ENCODE measurements at places on chromosomes 13 and 19.

DNA sequence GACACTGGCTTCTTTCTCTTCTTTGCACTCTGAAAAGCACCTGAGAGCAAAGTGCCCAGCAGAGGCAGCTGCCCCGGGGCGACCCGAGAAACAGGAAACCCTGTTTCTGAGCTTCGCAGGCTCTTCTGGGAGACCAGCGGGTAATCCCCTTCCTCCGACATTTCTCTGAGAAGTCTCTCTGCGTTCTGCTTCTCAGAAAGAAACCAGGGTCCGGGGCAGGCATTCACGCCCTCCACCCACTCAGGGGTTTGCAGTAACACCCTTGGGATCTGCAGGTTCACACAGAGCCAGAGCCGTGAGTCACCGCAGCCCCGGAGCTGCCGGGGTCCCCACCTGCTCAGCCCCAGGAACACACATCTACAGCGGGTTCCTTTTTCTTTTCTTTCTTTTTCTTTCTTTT lies 86.0 kb downstream of the GADD45B start:
- no peak overlapping the region for H3K27ac ChIP-seq
- DNase-seq: no peak
- no peaks in the 10 kb centered on the region for H3K36me3 ChIP-seq
- H3K4me3 ChIP-seq: peak overlapping the region; percentile 12
- no peaks in the 10 kb centered on the region for H3K4me1 ChIP-seq
- no peaks in the 10 kb centered on the region for H3K27me3 ChIP-seq

DNA sequence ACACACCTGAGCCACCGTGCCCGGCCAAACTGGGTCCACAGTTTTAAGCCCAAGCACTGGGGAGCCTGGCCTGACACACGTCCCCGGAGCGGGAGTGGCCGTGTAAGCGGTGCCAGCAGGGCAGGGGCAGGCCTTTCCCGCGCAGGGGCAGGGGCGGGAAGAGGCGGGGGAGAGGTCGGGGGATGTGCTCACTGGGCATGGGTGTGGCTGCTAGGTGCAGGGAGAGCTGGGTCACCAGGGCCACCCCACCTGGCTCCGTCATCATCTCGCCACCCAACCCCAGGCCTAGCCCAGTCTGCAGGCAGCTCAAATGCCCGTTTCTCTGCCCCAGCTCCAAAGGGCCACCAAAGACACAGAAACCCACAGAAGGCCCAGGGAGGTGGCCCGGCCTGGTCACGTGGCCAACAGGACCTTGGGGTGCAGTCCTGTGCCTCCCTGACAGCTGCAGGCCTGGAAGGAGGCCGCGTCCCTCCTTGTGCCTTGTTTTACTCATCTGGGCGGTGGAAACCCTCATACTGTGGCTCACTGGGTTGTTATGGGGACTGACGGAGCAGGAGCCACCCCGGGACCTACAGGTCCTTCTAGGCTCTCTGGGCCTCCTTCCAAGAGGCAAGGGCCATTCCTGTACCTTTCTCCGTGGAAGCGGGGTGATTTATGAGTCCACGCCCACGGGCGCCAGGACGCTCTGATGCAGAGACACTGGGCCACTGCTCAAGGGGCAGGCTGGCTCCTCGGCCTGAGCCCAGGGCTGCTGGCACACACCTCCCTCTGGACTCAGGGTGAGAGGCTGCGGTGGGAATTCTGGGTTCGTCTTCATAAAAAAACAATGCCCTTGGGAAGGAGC lies 27.7 kb downstream of the MAP2K2 start:
- peaks cover 10% of the 10 kb centered on the region for H3K4me1 ChIP-seq
- H3K27ac ChIP-seq: peak overlapping the region; percentile 91
- peak; percentile 90 for DNase-seq
- H3K27me3 ChIP-seq: no peaks in the 10 kb centered on the region
- H3K36me3 ChIP-seq: peaks cover 2% of the 10 kb centered on the region
- H3K4me3 ChIP-seq: no peak overlapping the region

DNA sequence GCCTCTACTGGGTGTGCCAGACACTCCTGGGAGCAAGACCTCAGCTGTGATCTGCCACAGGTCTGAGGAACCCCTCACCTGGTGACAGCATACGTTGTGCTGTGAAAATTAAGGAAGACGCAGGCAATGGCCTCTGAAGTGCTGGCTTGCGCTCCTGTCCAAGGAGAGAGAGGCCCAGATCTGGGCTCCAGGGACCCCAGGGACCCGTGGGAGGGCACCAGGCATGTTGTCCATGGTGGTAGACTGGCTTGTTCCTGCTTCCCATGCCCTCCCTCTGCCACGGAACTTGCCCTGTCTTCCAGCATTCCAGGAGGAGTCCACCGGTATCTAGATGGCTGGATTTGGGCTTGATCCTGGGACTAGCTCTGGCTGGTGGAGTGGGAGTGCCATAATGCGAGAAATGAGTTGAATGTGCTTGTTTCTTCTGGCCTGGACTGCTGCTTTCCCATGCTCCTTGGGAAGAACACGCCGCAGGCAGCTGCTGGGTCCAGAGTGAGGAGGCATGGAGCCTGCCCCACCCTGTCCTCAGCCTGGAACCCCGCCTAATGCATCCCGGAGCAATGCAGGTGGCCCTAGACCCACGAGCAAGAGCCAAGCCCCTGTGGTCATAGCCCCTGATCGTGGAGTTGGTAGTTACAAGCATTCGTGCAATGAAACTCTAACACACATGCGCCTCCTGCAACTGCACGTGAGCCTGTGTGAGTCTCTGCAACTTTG lies 190.2 kb downstream of the TEX29 start:
- H3K27me3 ChIP-seq: no peaks in the 10 kb centered on the region
- no peak for DNase-seq
- no peaks in the 10 kb centered on the region for H3K36me3 ChIP-seq
- no peak overlapping the region for H3K27ac ChIP-seq

GRCh38 chr13:89393758-89394304 lies 1722.7 kb downstream of the SLITRK5 start:
- H3K4me1 ChIP-seq: no peaks in the 10 kb centered on the region
- DNase-seq: no peak
- no peak overlapping the region for H3K27ac ChIP-seq
- no peaks in the 10 kb centered on the region for H3K36me3 ChIP-seq

GRCh38 chr19:23758187-23759074 lies at the start of gene ZNF681:
Gene ZNF681, minus strand, starts transcription at chr19:23758891. Its CDS starts 142 bp downstream, at chr19:23758749.
- peak within 1 kb of the TSS; percentile 0 for H3K27ac ChIP-seq
- peak within 1 kb of the TSS; percentile 42 for H3K4me3 ChIP-seq
- no peaks in the 10 kb centered on the region for H3K4me1 ChIP-seq
- no peaks in the 10 kb centered on the region for H3K36me3 ChIP-seq
- no peaks in the 10 kb centered on the region for H3K27me3 ChIP-seq

- DNase-seq: peak; percentile 87
- H3K27ac ChIP-seq: no peak within 1 kb of the TSS
- H3K4me3 ChIP-seq: peak within 1 kb of the TSS; percentile 35
- peaks cover 4% of the 10 kb centered on the region for H3K27me3 ChIP-seq
- peaks cover 5% of the 10 kb centered on the region for H3K4me1 ChIP-seq
- H3K36me3 ChIP-seq: no peaks in the 10 kb centered on the region
These were observed at the start of gene MAST3 for GRCh38 chr19:18097217-18097992. Gene MAST3, plus strand, starts transcription at chr19:18097778. Its CDS starts 15 bp downstream, at chr19:18097793.

DNA sequence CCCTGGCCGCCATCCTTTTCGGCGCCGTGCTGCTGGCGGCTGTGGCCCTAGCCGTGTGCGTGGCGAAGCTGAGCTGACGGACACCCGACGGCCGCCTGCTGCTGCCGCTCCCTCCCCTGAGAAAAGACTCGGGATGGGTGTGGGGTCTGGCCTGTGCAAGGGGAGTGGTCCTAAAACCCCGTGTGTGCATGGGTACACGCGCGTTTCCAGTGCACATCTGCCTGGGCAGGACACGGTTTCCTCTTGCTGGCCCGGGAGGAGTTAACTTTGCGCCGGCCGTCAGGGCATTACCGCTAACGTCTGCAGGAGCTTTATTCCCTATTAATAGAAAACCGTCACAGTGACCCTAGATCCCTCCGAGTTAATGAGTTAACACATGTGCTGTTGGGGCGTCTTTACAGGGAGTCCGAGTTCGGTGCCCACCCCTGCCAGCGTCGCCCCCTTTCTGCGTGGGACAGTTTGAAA lies 1.3 kb downstream of the RGS9BP start:
- H3K27ac ChIP-seq: no peak overlapping the region
- no peaks in the 10 kb centered on the region for H3K36me3 ChIP-seq
- H3K4me3 ChIP-seq: no peak overlapping the region
- peaks cover 21% of the 10 kb centered on the region for H3K27me3 ChIP-seq

- no peak for DNase-seq
- no peak overlapping the region for H3K27ac ChIP-seq
- H3K36me3 ChIP-seq: no peaks in the 10 kb centered on the region
- no peak overlapping the region for H3K4me3 ChIP-seq
- no peaks in the 10 kb centered on the region for H3K27me3 ChIP-seq
- no peaks in the 10 kb centered on the region for H3K4me1 ChIP-seq
These were observed 80.4 kb upstream of the TEX29 start for GRCh38 chr13:111239764-111240670.

DNA sequence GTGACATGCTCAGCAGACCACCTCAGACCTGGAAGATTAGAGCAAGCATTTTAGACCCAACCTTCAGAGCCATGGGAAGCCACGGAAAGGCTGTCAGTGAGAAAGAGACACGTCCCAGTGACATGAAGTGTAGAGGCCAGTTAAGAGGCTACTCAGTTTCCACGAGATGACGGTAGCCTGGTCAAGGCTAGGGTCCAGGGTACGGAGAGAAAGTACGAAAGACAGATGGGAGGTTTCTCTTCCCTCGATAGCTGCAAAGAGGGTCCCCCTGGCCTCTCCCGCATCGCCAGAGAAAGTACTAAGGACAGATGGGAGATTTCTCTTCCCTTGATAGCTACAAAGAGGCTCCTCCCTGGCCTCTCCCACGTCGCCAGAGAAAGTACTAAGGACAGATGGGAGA lies 8.6 kb downstream of the ZSCAN5A start:
- H3K4me3 ChIP-seq: no peak overlapping the region
- DNase-seq: no peak
- no peaks in the 10 kb centered on the region for H3K36me3 ChIP-seq

DNA sequence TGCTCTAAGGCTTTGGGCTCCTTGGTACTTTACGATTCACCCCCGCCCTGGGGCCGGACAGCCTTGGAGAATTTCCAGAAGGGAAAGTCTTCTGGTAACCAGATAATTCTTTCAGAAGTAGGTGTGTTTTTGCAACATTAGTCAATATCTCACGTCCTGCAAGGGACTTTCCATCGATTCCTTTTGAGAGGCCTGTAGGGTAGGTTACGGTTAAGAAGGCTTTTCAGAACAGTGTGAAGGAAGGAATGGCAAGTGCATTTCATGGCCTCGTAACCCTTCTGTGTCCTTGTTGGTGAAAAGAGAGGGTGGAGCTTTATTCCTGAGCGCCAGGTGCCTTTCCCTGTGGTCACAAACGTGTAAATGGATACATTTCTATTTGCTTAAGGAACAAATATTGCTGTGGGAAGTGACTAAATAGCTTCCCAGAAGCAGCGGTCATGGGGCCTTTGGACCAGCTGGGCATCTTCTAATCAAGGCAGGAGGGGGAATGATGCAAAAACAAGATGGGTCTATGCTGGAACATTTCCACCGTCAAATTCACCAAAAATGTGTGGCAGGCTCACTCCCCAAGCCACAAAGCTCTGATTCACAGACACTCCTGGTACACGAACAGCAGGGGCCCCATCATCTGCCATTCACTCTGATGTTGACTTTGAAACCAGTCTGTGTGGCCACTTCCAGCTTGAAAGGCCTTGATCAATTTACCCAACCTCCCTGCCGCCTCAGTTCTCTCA lies 99.2 kb downstream of the ANKRD10 start:
- no peak overlapping the region for H3K27ac ChIP-seq
- H3K27me3 ChIP-seq: peaks cover 8% of the 10 kb centered on the region
- no peak for DNase-seq

DNA sequence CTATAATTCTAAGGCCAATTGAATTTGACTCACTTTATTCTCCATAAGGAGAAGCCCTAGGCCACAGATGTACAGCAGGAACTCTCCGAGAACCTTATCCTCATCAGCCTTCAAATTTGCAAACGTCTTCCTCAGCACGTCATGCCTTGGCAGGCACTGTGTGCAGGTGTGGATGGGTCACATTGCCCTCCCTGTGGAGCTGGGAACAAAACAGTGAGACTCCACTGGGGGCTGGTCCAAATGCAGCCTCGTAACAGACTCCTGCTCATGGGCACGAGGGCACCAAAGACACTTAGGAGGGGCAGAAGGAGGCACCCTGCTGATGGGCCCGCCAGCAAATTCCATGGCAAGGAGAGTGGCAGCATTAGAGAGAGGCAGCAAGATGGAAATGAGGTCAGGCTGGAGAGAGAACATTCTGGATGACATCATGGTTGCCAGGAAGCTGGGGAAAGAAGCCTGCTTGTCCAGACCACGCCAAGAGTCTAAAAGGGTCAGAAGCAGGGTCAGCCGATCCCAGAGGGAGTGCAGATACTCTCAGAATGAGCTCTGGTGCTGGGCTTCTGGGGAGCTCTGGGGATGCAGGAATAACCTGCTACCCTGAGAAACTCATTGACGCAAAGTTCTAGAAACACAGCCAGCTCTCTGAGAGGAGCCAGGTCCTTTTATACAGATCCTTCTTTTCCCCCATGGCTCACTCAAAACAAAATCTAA lies 242.2 kb downstream of the B3GLCT start:
- no peaks in the 10 kb centered on the region for H3K4me1 ChIP-seq
- H3K36me3 ChIP-seq: no peaks in the 10 kb centered on the region
- H3K27me3 ChIP-seq: no peaks in the 10 kb centered on the region
- no peak overlapping the region for H3K27ac ChIP-seq
- DNase-seq: no peak

DNA sequence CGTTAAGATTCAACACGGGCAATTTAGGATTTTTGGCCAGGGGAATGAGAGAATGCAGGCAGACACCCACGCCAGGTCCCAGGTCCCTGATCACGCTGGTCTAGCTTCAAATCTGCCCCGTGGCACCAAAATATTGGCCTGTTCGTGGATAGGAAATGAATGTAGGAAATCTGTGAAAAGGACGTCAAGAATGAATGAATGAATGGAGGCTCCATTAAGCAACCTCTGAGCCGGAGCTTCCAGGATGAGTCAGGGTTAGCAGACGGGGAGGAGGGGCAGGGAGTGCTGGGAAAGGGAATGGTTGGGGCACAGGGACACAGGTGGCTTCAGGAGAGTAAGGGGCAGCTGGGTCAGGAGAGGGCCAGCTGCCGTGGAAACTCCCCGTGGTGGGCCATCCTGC lies 4.2 kb downstream of the SULT2B1 start:
- H3K36me3 ChIP-seq: no peaks in the 10 kb centered on the region
- no peaks in the 10 kb centered on the region for H3K27me3 ChIP-seq
- peaks cover 8% of the 10 kb centered on the region for H3K4me1 ChIP-seq
- no peak overlapping the region for H3K4me3 ChIP-seq
- DNase-seq: peak; percentile 65
- H3K27ac ChIP-seq: no peak overlapping the region

Data from colonic mucosa (tissue), 4 donors.